ENCODE measurements at places on chromosomes 1 and 21.

- no peak for DNase-seq
Observed at GRCh38 chr1:185421485-185422107, 104.6 kb upstream of the IVNS1ABP start.

GRCh38 chr21:36039861-36040260, 20.5 kb downstream of the SETD4 start:
- DNase-seq = no peak

DNA sequence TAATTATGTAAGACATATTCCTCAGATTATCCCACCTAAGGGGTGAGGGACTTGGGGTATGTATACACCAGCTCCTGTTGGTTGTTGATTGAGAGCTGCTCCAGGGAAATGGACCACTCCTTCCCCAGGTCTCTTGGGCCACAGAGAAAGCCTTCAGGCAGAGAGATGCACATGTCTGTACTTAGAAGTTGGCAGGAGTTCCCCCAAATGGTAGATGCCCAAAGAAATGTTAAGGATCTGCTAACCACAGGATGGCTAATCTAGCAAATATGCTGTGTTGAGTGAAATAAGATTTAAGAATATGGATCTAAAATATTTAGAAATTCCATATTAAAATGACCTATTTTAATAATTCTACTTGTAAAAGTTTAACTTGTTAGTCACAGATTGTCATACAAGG, 100.8 kb upstream of the DNAH14 start:
- no peak for DNase-seq

DNA sequence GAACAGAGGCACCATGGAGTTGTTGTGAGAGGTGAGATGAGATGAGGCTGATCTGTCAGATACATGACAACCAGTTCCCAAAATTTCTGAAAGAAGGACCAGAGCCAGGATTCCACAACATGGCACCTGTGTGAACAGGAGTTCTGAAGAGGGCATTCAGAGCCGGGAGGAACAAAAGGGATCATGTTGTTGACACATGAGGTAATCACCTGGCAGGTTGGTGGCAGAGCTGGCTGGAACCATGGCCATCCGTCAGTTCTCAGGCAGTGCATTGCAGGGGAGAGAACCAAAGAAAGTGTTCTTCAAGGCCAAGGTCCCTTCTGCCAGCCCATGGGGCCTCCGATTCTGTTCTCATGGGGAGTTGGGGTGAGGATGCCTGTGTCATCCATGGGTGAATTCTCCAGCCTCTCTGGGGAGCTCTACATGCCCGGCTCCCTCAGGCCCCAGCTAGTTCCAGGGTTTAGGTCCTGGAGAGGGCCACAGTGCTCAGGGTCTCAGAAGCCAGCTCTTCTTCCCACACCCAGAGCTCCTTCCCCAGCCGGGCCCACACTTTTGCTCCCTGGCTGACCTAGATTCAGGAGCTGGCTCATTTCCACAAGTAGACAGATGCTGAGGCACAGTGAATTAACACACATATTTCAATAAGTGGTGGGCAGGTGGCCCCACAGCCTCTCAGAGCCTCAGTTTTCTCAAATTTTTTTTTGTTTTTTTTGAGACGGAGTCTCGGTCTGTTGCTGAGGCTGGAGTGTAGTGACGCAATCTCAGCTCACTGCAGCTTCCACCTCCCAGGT, 49.1 kb upstream of the CTPS1 start:
- DNase-seq = no peak

GRCh38 chr1:224404916-224405603, 29.5 kb downstream of the WDR26 start:
- no peak for DNase-seq

GRCh38 chr1:6574025-6574620, 5.7 kb upstream of the ZBTB48 start:
- DNase-seq = no peak

DNA sequence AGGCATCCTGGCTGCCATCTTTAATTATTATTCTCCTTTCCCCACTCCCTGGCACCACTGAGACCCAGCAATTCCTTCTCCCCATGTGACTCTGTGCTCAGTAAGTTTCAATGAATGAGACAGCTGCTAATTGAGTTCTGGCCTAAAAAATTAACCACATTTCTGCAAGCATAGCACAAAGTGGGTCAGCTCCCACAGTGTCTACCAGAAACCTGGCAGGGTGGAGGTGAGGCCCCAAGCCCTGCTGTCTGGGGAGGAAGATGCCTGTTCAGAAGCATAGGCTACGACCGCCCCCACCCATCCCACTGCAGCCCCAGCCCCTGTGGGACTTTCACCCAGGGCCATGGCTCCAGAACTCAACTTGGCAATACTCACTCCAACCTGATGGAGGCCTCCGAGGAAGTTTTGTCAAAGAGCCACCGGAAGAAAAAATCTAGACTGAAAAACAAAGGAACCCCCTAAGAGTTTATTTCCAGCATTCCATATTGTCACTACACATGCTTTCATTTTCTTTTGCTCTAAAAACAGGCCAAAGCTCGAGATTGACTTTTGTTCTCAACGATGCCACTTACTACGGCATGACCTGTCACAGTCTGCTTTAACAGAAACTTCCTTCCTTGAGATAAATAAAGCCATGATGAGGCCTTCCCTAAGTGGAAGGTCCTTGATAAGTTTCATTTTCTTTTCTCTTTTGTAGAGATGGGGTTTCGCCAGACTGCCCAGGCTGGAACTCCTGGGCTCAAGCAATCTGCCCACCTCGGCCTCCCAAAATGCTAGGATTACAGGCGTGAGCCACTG, 26.5 kb downstream of the TMEM63A start:
- DNase-seq = no peak

DNA sequence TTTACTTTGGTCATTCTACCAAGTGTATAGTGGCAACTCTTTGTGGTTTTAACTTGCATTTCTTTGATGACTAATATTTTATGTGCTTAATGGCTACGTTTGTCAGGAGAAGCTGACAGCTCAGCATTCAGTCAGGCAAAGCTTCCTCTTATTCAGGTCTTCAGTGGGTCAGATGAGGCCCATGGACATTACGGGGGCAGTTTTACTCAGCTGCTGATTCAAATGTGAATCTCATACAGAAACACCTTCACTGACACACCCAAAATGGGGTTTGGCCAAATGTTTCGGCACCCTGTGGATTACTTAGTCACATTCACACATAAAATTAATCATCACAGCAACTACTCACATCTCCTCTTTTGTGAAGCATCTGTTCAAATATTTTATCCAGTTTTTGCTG, 104.9 kb upstream of the PLD5 start:
- DNase-seq = no peak

DNA sequence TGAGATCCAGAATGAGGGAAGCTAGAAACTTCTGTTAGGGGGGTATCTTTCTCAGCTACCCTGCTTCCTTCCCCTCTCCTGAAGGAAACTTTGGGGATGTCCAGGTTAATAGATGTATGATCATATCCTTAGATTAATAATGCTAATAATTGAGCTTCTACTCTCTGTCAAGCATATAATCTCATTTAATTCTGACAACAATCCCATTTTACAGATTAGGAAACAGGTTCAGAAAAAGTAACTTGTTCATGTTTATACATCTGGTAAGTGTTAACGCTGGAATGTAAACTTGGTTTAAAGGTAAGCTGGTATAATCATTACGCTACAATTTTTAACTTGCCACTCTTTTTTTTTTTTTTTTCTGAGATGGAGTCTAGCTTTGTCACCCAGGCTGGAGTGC, 1.7 kb upstream of the TMEM269 start:
- DNase-seq = no peak

GRCh38 chr1:110312188-110313121, 26.7 kb upstream of the RBM15 start:
- peak; percentile 75 for DNase-seq

DNA sequence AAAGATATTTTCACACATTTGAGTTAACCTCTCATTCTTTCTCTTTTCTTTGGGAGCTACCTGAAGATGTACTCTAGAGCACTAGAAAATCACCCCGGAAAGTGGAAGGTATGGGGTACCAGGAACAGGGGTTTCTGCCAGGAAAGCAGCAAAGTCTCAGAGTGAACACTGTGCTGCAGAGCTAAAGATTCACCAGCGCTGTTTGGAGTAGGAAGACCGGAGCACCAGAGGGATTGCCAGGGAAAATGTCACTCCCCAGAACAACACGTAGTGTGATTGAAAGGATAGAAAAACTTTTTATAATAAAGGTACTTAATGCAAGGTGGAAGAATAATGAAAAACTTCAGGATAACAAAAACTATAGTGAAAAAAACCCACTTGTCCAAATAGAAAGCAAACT, 26.7 kb upstream of the KCNK1 start:
- DNase-seq = no peak

DNA sequence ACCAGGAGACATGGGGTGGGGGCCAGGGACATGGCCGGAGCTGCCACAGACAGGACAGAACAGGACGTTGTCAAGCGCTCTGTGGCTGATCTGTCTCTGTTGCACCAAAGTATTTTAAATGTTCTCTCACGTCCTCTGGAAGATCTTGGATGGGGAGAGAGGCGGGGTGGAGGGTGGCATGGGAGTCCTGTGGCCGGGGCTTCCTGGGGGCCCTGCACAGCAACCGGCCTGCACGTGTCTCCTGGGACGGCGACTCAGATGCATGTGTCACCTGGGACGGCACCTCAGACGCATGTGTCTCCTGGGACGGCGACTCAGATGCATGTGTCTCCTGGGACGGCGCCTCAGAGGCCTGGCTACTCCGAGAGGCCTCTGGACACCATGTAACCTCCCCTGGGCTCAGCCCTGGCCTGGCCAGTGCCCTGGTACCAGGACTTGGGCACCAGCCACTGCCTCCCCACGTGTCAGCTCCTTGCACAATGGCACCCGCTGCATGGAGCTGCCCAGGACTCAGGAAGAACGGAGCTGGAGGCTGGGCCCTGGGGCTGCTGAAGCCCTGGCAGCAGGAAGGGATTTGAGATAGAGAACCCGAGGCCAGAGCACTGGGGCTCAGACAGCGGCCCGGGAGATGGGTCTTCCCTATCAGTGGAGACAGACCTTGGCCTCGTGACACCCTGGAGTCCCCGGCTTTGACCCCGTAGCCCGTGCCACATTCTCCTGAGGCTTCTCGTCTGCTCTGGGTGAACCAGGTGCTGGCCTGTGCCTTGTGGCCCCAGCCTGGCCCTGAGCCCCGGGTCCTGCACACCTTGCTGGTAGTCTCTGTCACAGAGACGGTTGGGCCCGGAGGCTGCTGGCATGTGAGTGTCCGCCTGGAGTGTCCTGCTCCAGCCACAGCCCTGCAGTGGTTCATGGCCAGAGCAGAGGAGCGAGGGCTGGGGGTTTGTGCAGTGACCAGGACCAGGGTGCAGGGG, 14.7 kb upstream of the SLC19A1 start:
- DNase-seq = no peak

GRCh38 chr1:80847904-80848303, 952.8 kb upstream of the ADGRL2 start:
- DNase-seq = no peak

DNA sequence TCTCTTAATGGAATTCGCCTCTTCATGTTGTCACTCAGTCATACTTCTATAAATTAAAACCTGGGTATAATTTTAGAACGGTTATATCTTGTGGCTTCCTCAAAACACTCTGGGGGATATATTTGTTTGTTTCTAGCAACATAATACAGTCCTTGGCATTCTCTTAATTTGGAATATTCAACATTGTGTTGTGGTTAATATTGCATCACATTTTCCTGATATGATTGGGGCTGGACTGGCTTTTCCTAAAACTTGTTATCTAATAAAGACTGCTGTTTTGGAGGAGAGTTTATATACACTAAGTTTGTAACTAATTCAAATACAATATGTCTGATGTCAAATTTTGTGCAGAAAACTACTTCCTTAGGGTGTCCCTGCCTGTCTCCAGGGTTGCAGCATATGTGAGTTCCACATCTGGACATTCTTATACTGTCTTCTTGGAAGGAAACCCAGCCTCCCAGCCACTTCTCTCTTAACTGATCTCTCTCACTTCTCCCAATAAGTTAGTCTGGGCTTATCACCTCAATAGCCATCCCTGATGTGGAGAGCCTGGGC, 892.6 kb downstream of the MRPL39 start:
- DNase-seq = no peak

DNA sequence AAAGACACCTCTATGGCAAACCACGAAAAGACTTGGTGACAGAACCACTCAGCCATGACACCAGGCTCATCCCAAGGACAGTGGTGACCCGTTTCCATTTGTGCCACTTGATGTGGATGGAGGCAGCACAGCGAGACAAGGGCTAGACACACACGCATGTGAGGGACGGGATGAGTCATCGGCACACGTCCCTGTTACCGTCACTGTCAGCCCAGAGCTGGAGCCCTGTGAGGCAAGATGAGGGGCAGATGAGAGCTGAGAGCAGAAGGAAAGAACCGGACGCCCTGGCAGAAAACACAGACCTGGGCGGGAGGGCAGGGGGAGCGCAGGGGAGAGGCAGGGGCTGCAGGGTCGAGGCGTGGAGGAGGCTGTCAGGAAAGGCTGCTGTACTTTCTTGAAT, 57.8 kb downstream of the SIK1 start:
- DNase-seq = no peak

GRCh38 chr1:27545876-27546275, 55.9 kb upstream of the WASF2 start:
- no peak for DNase-seq

GRCh38 chr1:34711485-34711884, 43.4 kb upstream of the GJB5 start:
- no peak for DNase-seq

DNA sequence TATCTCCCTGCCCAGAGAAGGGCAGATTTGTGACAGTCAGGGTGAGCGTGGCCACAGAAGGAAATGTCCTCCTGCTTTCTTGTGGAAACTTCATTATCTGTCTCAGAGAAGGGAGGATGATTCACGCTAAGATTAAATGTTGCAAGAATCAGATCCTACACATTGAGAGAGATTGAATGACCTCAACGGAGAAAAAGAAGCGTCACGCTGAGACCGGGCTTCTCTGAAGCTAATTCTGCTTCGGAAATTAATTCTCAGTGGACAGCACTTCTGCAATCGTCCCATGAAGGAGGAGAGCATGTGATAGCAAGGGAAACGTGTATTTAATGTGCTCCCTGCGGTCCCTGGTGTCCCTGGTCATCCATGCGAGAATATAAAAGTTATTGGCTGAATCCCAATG, 19.8 kb upstream of the C1orf21 start:
- no peak for DNase-seq

DNA sequence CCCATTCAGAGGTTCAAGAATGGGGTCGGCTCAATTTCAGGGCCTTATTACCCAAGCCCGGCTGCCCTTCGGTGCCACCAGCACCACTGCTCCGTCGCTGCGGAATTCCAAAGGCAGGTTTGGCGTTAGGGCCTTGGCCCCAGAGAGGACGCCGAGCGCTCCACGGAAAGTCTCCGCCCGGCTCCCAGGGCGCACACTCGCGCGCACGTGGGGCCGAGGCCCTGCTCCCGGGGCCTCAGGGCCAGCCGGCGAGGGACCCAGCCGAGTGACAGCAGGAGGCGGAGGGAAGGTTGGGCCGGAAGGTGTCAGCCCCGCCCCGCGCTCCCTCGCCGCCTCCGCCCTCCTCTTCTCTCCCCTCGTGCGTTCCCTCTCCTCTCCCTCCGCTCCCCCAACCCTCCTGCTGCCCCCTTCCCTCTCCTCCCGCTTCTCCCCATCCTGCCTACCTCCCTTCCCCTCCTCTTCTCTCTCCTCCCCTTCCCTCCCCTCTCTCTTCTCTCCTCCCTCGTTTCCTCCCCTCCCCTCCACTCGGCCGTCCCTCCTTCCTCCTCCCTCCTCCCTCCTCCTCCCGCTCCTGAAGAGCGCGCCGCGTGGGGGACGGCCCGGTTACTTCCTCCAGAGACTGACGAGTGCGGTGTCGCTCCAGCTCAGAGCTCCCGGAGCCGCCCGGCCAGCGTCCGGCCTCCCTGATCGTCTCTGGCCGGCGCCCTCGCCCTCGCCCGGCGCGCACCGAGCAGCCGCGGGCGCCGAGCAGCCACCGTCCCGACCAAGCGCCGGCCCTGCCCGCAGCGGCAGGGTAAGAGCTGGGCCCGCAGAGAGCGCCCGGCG, at the start of gene ETS2:
Gene ETS2, plus strand, starts transcription at position 602 of the 825 bp plus-strand sequence. CDS start 4,106 bp downstream, outside the sequence.
- peak; percentile 79 for DNase-seq

- peak; percentile 32 for DNase-seq
Observed at GRCh38 chr1:117093870-117094621, 27.5 kb downstream of the TRIM45 start.

Measured in activated naive CD4-positive, alpha-beta T cell treated with anti-CD3 and anti-CD28 coated beads, Interleukin-2, amount 50 U/mL, for 16 hours (primary cell).